ENCODE measurements at places on chromosomes 5 and 9. TPM values are rescaled to one million over a fixed set of nuclear protein-coding genes. Genes with fewer than 3 reads are reported as not detected.

DNA sequence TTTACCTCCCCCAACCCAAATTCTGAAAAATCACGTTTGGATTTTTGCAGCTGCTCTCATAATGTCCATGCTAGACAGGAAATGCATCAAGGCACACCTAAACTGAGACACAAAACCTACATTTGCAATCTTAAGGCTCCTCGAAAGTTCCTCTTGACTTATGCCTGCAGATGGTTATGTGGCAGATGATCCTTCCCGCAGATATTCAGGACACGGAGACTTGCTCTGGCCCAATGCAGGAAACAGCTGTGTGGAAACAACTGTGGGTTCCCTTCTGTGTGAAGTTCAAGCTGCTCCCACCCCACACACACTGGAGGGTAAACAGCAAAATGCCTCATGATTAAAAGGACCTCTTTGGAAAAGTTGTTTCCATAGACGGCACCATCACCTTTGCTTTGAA is 253.8 kb downstream of the EBF1 start:
- no peak for DNase-seq

GRCh38 chr9:8963885-8964284 is 1164.3 kb upstream of the DMAC1 start:
- DNase-seq, result no peak

The PCDHGC4 gene
- not detected for total RNA-seq

GRCh38 chr5:42267091-42267490 is 156.1 kb upstream of the GHR start:
- DNase-seq, result no peak

- DNase-seq, result no peak
Measured at GRCh38 chr5:9380109-9380508, 165.8 kb downstream of the SEMA5A start.

DNA sequence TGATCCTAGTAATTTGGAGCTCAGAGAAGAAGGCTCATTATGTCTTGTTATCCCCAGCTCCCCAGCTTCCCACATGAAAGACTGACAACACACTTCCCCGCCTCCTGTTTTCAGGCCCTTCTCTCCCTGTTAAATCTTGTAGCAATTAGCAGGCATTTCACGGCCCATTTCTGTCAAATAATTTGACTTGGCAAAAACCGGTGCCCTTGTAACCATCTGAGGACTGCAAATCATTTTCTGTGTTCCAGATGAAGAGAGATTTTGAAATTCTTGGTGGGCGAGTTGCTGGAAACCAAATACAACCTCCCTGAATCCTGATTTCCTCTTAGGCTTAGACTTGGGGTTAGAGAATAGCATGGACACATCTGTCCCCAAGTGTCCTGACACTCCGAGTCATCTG is 109.7 kb downstream of the MSX2 start:
- no peak for DNase-seq

GRCh38 chr9:127537792-127538191 is 74.3 kb upstream of the STXBP1 start:
- DNase-seq, result no peak

The PDE6A gene
- total RNA-seq, result not detected

DNA sequence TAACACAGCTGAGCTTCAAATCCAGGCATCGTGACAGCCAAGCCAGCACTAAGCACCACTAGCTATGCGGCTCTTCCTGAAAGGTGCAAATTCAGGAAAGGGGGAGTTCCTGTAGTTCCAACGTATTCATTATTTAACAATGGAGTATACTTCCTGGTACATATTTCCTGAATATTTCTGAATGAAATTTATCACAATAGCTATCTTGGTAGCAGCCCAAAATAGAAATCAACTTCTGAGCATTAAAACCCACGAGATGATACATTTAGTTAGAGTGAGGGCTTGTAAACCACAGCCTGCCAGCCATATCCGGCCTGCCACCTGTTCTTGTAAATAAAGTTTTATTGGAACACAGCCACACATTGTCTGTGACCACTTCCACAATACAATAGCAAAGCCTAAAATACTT is 109.7 kb upstream of the RETREG1 start:
- peak; percentile 44 for DNase-seq

- DNase-seq, result no peak
Measured at GRCh38 chr9:90726215-90726614, 75.4 kb upstream of the SYK start.

DNA sequence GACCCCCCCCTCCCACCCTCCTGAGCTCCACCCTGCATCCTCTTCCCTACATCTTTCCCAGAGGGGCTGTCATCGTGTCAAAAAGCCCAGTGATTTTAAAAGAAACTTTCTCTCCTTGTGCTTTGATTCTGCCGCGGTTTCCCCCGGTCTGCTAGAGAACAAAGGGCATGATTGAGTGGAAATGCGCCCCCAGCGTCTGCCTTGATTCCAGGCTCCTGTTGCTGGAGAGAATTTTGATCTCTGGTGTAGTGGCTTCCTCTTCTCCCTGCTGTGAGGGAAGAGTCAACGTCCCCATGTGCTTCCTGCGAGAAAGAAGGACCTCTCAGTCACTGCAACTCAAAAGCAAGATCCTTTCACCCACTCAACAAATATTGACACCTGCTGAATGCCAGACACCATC is 61.9 kb upstream of the RAPGEF1 start:
- DNase-seq, result no peak

- no peak for DNase-seq
Measured at GRCh38 chr5:21007781-21008180, 1019.8 kb upstream of the CDH18 start.
